Fibroblast of skin of right biceps (primary cell): ENCODE measurements at places on chromosomes 5 and 9.
A peak's percentile ranks its signal among the peaks of the same experiment; 100 is the strongest.

DNA sequence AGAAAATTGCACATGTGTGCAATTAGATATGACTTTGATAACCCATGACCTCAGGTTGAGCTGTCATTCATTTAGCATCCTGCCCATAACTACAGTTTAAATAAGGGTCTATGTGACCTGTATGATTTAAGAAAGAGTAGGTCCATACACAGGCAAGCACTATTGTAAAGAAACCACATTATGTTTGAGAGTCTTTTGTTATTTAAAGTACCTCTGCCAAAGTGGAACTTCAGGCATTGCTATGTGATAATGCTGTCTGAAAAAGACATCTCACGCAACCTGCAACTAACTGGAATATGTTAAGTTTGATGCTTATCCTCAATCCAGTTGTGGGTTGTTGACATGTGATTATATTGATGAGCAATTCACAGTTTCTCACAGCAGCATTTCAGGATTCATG is 317.0 kb downstream of the TMEM161B start:
- no peak for DNase-seq

- DNase-seq = peak; percentile 75
Observed at GRCh38 chr9:129574911-129575585, 45.9 kb downstream of the C9orf50 start.

DNA sequence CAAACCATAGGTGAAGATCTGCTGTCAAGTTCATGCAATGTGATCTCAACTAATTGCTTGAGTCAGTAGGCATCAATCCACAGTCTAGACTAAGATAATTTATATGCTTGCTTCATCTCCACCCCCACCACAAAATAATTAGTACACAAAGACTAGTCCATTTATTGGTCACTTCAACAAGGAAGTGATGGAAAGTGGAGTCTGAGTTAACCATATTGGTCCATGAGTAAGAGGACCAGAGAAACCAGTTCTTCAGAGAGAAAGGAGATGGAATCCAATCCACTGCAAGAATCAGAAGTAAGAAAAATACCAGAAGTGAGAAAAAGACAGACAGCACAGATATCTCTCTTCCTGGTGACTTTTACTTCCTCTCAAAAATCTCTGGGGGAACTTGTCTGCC is 366.5 kb downstream of the CHSY3 start:
- no peak for DNase-seq

DNA sequence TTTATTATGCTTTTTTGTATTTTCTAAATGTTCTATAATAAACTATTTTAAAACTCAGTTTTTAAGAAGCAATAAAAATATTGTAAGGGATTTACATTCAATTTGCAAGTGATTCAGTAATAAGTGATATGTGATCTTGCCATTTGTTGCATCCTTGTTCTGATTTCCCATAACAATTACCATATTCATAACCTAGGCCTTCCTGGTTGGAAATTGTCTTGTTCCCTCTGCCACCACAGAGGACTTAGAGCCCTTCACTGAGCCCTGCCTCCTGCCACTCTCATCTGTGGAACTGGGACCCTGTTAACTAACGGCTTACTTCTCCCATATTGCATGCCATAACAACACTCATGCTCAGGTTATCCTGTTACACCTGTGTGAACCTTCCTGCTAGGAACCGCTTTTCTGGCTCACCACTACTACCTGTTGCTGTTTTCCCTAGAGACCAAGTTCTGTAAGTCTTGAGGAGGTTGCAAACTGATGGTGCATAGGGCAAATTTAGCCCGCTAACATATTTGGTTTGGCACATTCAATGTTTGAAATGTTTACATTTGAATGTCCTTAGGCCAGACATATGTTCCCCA is 32.9 kb upstream of the DTWD2 start:
- DNase-seq = no peak

GRCh38 chr5:16916262-16916878 is 19.7 kb downstream of the MYO10 start:
- peak; percentile 98 for DNase-seq

DNA sequence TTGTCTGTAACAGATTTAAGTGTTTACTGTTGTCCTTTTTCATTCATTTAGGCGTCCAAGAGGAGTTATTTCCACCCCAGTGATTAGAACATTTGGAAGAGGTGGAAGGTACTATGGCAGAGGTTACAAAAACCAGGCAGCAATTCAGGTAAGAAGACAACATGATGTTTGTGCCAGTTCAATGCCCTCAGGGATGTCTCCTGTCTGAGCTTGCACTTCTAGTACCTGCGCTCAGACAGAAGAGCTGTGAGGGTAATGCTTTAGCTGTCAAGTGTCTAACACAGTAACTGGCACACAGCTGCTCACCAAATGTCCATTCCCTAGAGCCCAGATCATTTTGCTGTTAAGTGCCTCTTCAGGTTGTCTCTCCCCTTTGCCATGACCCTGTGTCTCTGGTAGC is 14.2 kb upstream of the PHF2 start:
- DNase-seq = no peak

DNA sequence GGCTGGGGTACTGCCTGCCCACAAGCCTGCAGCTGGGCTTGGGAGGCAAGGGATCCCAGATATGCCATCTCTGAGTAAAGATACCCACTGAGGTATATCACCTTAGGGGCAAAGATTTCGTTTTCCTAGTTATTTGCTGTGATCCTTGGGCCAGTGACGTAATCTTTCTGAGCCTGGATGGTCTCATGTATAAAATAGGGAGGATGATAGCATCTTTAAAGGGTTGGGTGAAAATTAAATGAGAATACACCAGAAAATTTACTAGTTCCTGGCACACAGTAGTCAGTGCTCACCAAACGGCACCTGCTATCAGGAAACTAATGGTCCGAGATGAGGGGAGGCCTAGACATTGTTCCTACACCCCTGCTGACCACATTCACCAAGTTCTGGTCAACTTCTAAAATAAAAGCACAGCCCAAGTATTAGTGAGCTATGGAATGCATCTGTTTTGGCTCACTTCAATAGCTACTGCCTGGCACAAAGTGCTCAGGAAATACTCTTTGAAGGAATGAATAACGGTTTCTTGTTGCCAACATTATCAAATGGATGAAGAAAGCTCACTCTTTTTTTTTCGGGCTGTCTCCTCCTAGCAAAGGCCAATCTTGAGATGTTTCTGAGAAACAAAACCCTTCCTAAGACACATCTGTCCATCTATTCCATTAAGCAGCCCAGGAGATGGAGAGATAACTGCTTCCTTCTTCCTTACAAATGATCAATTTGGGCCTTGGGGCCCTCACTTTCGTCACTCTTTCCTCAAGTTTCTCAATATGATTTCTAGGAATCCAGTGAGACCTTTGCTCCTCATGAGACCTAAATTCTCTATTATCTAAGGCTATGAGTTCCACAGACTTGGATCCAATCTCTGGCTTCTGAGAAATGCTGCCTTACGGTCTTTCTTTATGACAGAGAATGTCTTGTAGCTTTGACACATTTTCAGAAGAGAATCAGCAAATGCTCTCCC is 98.2 kb downstream of the DPYSL3 start:
- DNase-seq = no peak

GRCh38 chr5:110853267-110853666 is 114.5 kb downstream of the SLC25A46 start:
- DNase-seq = no peak

GRCh38 chr9:118693645-118694044 is 675.6 kb downstream of the BRINP1 start:
- no peak for DNase-seq

DNA sequence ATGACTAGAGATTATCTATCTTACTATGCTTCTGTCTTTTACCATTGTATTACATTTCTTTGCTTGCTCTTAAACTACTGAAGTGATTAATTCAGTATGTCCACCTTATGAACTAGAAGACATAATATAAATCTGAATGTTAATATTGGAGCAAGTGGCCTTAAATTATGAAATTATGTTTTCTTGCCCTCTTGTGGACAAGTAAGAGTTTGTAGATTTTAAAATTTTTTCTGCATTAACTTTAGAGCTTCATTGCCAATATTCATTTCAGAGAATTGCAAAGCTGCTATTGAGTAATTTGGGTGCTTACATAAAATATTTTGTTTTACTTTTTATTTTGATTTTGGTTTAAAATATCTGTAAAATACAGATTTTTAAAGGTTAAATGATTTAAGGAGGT is 55.3 kb downstream of the RANBP17 start:
- DNase-seq = no peak

DNA sequence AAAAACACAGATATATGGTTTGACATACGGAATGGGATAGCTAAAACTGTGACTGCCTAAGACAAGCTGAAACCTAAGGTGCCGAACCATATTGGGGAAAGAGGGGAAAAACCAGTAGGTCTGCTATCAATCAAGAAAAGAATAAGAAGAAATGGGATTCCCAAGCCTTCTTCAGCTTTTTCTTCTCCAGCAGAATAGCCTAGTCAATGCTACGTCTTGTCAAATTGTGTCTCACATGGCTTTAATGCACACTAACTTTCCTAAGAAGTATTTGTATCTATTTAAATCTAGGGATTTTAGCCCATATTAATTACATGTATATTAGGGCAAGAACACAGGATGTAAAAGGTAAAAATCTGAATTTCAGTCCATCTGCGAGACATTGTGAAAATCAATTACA is 797 bp upstream of the FBXO38 start:
- peak; percentile 2 for DNase-seq

DNA sequence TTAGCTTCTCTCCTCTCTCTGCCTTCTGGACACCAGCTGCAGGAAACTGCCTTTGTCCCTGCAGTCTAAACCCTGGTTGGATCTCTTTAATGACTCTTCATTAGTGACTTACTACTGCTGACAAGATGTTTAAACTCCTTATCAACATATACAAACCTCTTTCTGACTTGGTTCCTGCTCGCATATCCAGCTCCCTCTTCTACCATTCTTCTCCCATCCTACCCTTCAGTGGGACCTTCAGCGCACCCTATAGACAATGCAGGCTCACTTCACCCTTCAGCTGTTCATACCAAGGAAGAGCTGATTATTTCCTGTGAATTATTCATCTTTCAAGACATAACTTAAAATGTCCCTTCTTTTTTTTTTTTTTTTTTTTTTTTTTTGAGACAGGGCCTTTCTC is 436.5 kb downstream of the KIAA0825 start:
- no peak for DNase-seq

GRCh38 chr5:149561848-149562247 is 10.6 kb upstream of the CSNK1A1 start:
- DNase-seq = peak; percentile 97

DNA sequence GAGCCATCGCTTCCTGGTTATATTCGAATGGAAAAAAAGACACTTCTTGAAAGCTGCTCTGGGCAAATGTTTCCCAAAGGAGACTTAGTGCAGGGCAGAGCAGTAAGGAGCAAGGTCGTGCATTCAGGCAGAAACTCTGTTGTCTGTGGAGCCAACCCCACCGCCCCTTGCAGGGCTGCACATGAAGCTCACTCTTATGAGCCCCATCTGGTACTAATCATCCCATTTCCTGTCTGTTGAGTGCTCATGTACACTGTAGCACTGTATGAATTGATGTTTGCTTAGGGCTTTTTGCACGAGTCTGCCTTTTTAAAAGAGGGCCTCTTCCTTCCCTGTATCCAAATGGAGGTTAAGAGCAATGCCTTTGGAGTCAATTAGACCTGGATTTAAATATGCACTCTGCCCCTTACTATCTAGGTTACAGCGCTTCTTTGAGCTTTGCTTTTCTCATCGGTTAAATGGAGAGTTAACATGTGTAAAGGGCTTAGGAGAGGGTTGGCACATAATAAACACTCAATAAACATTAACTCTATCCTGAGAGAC is 25.4 kb downstream of the HMHB1 start:
- peak; percentile 90 for DNase-seq

DNA sequence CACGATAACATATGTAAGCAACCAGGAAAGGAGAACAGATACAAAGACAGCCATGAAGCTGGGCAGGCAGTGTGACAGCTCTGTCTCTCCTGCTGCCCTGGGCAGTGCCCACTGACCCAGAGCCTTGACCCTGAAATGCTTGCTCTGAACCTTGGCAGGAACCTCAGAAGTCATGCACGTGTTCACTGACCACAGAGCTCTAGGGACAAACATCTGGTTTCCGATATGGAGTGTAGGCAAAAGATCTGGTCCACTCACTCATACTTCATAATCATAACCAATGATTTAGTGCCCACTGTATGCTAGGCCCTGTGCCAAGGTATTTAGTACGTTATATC is 102.6 kb downstream of the FSTL4 start:
- no peak for DNase-seq

GRCh38 chr5:31671339-31671741 is 32.4 kb downstream of the PDZD2 start:
- DNase-seq = no peak

- no peak for DNase-seq
Observed at GRCh38 chr9:14179449-14179848, 134.5 kb downstream of the NFIB start.

GRCh38 chr5:136143312-136143711 is 10.7 kb downstream of the SMAD5 start:
- no peak for DNase-seq

DNA sequence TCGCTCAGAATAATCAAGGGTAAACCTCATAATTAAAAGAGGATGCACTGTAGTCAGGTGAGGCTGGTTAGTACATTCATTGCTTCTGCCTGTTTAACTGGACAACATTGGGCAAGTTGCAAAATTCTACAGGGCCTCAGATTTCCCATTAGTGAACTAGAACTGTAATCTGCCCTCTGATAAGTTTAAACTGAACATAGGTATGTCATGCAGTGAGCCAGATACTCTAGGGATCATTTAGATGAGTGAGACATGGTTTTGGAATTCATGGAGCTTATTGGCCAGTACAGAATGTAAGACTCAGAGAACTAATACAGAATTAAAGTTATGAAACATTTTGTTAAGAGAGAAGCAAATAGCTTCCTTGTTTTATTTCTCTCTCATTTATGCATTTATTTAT is 35.9 kb downstream of the RNF44 start:
- DNase-seq = peak; percentile 82

- DNase-seq = peak; percentile 19
Observed at GRCh38 chr5:172245703-172246125, 37.9 kb downstream of the UBTD2 start.

DNA sequence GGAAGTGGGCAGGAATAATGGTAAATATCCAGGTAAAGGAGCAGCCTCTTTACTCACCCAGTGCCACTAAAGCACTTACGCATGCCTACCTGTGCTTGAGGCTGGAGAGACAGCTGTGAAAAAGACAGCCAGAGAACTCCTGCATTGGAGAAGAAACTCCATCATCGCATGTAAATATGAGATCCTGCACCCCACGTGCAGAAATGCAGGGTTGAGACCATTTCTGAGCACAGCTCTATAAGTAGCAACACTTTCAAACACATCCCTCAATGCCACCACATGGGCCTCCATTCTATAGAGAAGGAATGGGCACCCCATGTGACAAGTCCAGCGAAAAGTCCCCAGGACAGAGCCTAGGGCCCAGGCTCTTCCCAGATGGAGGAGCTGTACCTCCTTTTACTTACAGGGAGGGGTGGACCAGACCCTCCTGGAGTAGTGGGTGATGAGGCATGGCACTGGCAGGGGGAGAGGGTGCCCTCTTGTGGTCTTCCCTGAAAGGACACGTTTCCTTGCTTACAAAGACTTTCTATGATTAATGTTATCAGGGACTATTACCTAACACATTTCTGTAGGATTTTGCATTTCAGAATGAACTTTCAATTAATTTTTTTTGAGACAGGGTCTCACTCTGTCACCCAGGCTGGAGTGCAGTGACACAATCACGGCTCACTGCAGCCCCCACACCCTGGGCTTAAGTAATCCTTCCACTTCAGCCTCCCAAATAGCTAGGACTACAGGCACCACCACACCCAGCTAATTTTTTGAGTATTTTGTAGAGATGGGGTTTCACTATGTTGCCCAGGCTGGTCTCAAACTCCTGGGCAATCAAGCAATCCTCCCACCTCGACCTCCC is 55.3 kb upstream of the IL17B start:
- peak; percentile 88 for DNase-seq

- no peak for DNase-seq
Observed at GRCh38 chr9:121185774-121186403, 15.8 kb downstream of the RAB14 start.
